ENCODE measurements at places on chromosomes 12 and 14.

GRCh38 chr12:92539110-92539749 is 163.6 kb upstream of the PLEKHG7 start:
- DNase-seq = no peak

DNA sequence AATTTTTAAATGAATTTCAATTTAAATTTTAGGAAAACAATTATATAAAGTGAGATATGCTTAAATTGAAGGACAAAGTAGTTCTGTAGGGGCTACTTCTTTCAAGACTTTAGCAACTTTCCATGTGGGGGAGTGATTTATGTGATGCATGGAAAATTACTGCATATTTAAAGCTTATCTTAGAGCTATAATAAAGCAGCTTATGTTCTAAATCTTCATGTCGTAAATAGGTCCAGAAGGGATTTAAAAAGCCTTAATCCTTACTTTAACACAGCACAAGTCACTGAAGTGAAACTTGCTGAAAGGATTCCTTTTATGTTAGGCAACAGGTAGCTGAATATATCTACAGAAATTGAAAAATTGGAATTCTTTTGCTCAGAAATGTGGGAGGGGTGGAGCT is 340.4 kb downstream of the NAV3 start:
- no peak for DNase-seq

DNA sequence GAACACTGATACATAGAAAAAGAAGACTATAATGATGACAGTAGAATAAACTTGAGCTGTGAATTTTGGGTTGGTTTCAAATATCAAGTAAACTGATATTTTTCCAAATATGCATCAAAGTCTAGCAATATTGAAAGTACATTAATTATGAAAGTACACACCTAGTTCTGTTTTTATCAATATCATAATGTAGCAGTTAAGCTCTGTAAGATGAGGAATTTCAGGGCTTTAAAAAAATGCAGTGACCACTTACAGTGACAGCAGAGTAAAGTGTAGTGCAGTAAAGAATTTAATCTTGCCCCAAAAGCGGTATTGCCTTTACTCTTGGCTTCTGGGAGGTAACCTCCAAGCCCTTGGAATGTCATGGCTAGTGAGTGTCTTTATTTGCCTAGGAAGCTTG is 102.9 kb upstream of the ABCD2 start:
- DNase-seq = no peak

DNA sequence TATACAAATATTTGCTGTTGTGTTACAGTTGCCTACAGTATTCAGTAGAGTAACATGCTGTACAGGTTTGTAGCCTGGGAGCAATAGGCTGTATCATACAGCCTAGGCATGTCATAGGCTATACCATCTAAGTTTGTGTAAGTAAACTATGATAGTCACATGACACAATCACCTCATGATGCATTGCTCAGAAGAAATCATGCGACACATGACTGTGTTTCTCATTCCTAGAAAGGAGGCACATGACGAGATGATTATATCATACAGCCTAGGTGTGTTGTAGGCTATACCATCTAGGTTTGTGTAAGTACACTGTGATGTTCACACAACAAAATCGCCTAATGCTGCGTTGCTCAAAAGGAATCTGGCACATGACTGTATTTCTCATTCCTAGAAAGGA is 31.9 kb downstream of the NOPCHAP1 start:
- no peak for DNase-seq

- DNase-seq = no peak
These were observed 1.9 kb downstream of the CCDC177 start for GRCh38 chr14:69572841-69573135.

DNA sequence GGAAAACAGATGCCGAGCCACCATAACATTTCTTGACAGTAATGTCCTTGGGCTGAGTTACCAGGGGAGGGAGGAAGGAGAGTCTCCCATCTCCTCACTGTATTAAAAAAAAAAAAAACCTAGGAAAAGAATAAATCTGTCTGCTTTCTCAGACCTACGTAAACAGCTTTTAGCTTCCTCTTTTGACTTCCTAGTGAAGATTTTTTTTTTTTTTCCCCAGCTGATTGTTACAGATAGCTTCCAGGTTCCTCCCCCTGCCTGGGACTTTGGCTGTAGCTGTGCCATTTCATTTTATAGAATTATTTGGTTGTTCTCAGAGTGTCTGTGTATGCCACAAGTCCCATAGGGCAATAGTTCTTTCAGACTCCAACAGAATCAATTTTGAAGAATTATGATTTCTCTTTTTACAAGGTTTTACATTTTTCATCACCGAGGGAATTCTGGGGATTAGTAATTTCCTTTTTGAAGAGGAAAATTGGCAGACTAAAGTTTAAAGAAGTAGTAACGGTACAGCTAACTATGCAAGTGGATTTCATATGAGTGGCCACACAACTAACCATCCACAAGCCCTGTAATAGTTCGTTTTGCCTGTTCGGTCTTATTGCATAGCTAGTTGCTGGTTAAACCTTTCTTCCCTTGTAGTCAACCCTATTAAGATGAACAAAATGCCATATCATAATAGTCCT is 23.1 kb upstream of the GNS start:
- no peak for DNase-seq
